ENCODE measurements at places on chromosomes 5 and 9. TPM values are rescaled to one million over a fixed set of nuclear protein-coding genes. Genes with fewer than 3 reads are reported as not detected.

TRIM36 gene
- total RNA-seq, result 120 TPM

PDZD2 gene
- 47.3 TPM for total RNA-seq

ZDHHC11 gene
- 27.5 TPM for total RNA-seq

NSD1 gene
- total RNA-seq, result 126 TPM

DNAJC25 gene
- 5.3 TPM for total RNA-seq

PCDHGB2 gene
- 21.9 TPM for total RNA-seq

INSL6 gene
- not detected for total RNA-seq

TSSK1B gene
- total RNA-seq, result 0.31 TPM

SLCO6A1 gene
- 0.31 TPM for total RNA-seq

PCDHB3 gene
- 24.7 TPM for total RNA-seq

ELOVL7 gene
- total RNA-seq, result 4.1 TPM

WNK2 gene
- 86.1 TPM for total RNA-seq

PCDHGA2 gene
- total RNA-seq, result 11.9 TPM

PCDHB15 gene
- 32.9 TPM for total RNA-seq

GRM6 gene
- 0.63 TPM for total RNA-seq

GPR151 gene
- under 0.01 TPM for total RNA-seq

SPINK7 gene
- not detected for total RNA-seq

PCDHB4 gene
- 11.0 TPM for total RNA-seq

SMARCA2 gene
- 312 TPM for total RNA-seq

LPAR1 gene
- total RNA-seq, result 20.7 TPM

DBH gene
- not detected for total RNA-seq

SOHLH1 gene
- not detected for total RNA-seq

TOR1B gene
- total RNA-seq, result 40.4 TPM

KIF4B gene
- 0.63 TPM for total RNA-seq

CBY3 gene
- total RNA-seq, result not detected

RASEF gene
- 0.63 TPM for total RNA-seq

FAM78A gene
- 1.9 TPM for total RNA-seq

NTNG2 gene
- total RNA-seq, result 17.5 TPM

CCDC180 gene
- 34.1 TPM for total RNA-seq

FRMPD1 gene
- total RNA-seq, result 1.3 TPM

GDA gene
- total RNA-seq, result 36.0 TPM
